ENCODE measurements at places on chromosomes 12 and 14. TPM values are rescaled to one million over a fixed set of nuclear protein-coding genes. Genes with fewer than 3 reads are reported as not detected.

CLEC2D gene
- total RNA-seq, result 1.5 TPM

BMP4 gene
- 1.3 TPM for total RNA-seq

KRT2 gene
- total RNA-seq, result 0.28 TPM

NOS1 gene
- 0.14 TPM for total RNA-seq

NPFF gene
- not detected for total RNA-seq

ABCB9 gene
- total RNA-seq, result 4.1 TPM

SERPINA3 gene
- 3.5 TPM for total RNA-seq

ARMH4 gene
- not detected for total RNA-seq

GYS2 gene
- total RNA-seq, result not detected

DAO gene
- total RNA-seq, result not detected

PTPN21 gene
- 4.9 TPM for total RNA-seq

CNTN1 gene
- 33.2 TPM for total RNA-seq

MYO1A gene
- not detected for total RNA-seq

SIX6 gene
- not detected for total RNA-seq

KRT79 gene
- total RNA-seq, result not detected

CMKLR1 gene
- not detected for total RNA-seq

CD9 gene
- total RNA-seq, result 636 TPM

NEDD1 gene
- 25.9 TPM for total RNA-seq

LGALS3 gene
- total RNA-seq, result 260 TPM

CD163L1 gene
- total RNA-seq, result not detected

ING4 gene
- total RNA-seq, result 24.4 TPM

RBP5 gene
- total RNA-seq, result not detected

ERP27 gene
- 2.8 TPM for total RNA-seq

CCDC184 gene
- total RNA-seq, result 0.05 TPM

PLA2G1B gene
- total RNA-seq, result not detected

FICD gene
- 3.7 TPM for total RNA-seq

C12orf60 gene
- total RNA-seq, result 2.3 TPM

MYO1H gene
- total RNA-seq, result 1.3 TPM

CLMN gene
- 4.1 TPM for total RNA-seq

CLEC2A gene
- total RNA-seq, result not detected

SLC25A21 gene
- total RNA-seq, result 3.8 TPM

JPH4 gene
- total RNA-seq, result not detected

PGF gene
- total RNA-seq, result 51.8 TPM

AQP2 gene
- not detected for total RNA-seq

KRT71 gene
- total RNA-seq, result not detected
